Astrocyte (in vitro differentiated cells and primary cell): ENCODE measurements at places on chromosomes 6 and 20.

GRCh38 chr6:13398421-13398994 lies 70.2 kb upstream of the TBC1D7 start:
- no peak overlapping the region for H3K27ac ChIP-seq
- no peak for DNase-seq
- H3K36me3 ChIP-seq, result no peaks in the 10 kb centered on the region

DNA sequence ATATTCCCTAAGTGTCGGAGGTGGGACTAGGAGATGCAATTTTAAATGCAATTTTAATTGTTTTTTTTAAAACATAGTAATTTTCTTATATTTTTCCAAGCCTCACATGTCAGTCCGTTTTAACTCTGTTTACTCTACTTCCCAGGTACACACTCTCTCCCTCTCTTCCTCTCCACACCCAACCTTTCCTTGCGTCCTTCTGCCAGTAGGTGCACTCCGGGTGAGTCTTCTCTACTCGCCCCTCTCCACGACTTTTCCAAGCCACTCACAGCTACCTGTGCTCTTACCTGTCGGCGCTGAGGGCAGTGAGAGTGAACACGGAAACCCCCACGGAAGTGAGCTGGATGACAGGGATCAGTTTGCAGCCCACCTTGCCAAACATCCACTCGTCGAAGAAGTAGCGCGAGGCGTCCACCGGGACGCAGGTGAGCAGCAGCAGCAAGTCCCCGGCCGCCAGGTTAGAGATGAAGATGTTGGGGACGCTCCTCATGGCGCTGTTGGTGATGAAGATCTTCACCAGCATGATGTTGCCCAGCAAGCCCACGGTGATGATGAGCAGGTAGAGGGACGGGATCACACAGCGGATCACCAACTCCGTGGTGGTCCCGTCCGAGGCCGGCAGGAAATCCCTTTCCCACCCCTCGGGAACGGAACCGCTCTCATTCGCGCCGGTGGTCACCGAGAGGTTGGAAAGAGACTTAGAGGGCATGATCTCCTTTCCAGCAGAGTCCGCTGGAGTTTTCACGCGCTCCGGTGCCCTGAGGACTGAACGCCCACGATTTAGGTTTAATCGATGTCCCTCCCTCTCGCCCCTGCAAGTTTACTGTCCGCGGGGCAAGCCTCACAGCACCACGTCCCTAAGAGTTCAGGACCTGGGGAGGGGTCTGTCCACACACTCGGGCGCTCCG lies 44.5 kb upstream of the GJE1 start:
- H3K27ac ChIP-seq, result no peak overlapping the region
- no peaks in the 10 kb centered on the region for H3K27me3 ChIP-seq
- no peaks in the 10 kb centered on the region for H3K36me3 ChIP-seq
- DNase-seq, result no peak

- H3K27me3 ChIP-seq, result no peaks in the 10 kb centered on the region
- H3K4me1 ChIP-seq, result peaks cover 12% of the 10 kb centered on the region
- H3K4me3 ChIP-seq, result no peak overlapping the region
- H3K27ac ChIP-seq, result peak overlapping the region; percentile 73
These were observed 93.6 kb upstream of the NFATC2 start for GRCh38 chr20:51636123-51636522.

DNA sequence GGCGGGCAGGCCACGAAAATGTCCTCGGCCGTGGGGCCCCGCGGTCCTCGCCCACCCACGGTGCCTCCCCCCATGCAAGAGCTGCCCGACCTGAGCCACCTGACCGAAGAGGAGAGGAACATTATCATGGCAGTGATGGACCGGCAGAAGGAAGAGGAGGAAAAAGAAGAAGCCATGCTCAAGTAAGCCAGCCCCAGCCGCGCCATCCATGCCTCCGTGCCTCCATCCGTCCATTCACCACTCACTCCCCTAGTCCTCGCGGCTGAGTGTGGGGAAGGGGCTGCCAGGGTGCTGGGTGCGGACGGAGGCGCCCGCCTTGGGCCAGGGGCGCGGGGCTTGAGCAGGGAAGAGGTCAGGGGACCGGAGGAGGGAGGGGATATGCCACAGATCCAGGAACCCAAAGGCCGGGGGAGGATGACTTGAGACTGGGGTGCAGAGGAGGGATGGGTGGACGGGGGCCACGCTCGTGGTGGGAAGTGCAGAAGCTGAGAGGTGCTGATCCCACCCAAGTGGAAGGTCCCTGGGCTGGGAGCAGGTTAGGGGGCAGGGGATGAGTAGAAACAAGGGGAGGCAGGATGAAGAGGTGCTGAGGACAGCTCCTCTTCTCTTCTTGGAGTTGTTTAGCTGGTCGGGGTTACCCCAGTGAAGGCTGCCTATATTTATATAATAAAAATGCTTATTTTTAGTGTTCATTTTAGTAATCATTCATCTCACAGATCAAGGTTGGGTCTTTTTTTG lies 825 bp downstream of the RIMS1 start:
- no peaks in the 10 kb centered on the region for H3K36me3 ChIP-seq
- DNase-seq, result no peak
- peaks cover 4% of the 10 kb centered on the region for H3K4me1 ChIP-seq
- H3K4me3 ChIP-seq, result peak overlapping the region; percentile 64
- H3K27me3 ChIP-seq, result peaks cover 2% of the 10 kb centered on the region

- no peaks in the 10 kb centered on the region for H3K27me3 ChIP-seq
- peaks cover 26% of the 10 kb centered on the region for H3K4me1 ChIP-seq
- no peak overlapping the region for H3K27ac ChIP-seq
- H3K36me3 ChIP-seq, result no peaks in the 10 kb centered on the region
- H3K4me3 ChIP-seq, result no peak overlapping the region
These were observed 74.8 kb downstream of the JARID2 start for GRCh38 chr6:15320693-15321092.

DNA sequence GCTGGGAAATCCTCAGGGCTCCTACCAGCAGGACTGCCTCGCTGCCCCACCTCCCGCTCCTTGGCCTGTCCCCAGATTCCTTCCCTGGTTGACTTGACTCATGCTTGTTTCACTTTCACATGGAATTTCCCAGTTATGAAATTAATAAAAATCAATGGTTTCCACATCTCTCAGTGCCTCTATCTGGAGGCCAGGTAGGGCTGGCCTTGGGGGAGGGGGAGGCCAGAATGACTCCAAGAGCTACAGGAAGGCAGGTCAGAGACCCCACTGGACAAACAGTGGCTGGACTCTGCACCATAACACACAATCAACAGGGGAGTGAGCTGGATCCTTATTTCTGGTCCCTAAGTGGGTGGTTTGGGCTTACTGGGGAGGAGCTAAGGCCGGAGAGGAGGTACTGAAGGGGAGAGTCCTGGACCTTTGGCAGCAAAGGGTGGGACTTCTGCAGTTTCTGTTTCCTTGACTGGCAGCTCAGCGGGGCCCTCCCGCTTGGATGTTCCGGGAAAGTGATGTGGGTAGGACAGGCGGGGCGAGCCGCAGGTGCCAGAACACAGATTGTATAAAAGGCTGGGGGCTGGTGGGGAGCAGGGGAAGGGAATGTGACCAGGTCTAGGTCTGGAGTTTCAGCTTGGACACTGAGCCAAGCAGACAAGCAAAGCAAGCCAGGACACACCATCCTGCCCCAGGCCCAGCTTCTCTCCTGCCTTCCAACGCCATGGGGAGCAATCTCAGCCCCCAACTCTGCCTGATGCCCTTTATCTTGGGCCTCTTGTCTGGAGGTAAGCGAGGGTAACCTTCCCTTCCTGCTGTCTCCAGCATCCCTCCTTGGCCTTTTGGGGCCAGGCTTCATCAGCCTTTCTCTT lies at the start of gene CFB:
Gene CFB, plus strand, starts transcription at position 589 of the 863 bp plus-strand sequence. Its CDS starts 127 bp downstream, at position 716.
- H3K4me3 ChIP-seq, result no peak within 1 kb of the TSS
- peak within 1 kb of the TSS; percentile 37 for H3K27ac ChIP-seq
- DNase-seq, result peak; percentile 71
- peaks cover 11% of the 10 kb centered on the region for H3K27me3 ChIP-seq
- H3K36me3 ChIP-seq, result no peaks in the 10 kb centered on the region
